ENCODE measurements at places on chromosomes 16 and 17.

GRCh38 chr16:74743668-74744299 is 30.8 kb downstream of the FA2H start:
- H3K27me3 ChIP-seq: no peaks in the 10 kb centered on the region
- 0 out of 2 replicates have a peak, but pooled peaks cover 2% of the 10 kb centered on the region for H3K4me1 ChIP-seq
- DNase-seq: no peak
- no peak overlapping the region for H3K27ac ChIP-seq
- no peaks in the 10 kb centered on the region for H3K36me3 ChIP-seq

DNA sequence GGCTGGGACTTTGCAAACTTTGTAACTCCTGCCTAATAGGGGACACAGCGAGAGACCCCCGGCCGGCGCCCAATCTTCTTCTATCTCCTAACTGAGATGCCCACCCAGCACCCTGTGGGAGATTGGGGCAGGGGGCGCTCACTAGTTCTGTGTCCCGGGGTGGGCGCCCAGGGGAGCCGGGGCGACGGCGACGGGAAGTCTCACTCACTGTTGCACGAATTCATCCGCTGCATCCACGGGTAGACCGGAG is 3.9 kb upstream of the HOXB5 start:
- H3K27ac ChIP-seq: no peak overlapping the region
- H3K4me3 ChIP-seq: no peak overlapping the region
- no peaks in the 10 kb centered on the region for H3K36me3 ChIP-seq
- peaks cover 3% of the 10 kb centered on the region for H3K27me3 ChIP-seq

DNA sequence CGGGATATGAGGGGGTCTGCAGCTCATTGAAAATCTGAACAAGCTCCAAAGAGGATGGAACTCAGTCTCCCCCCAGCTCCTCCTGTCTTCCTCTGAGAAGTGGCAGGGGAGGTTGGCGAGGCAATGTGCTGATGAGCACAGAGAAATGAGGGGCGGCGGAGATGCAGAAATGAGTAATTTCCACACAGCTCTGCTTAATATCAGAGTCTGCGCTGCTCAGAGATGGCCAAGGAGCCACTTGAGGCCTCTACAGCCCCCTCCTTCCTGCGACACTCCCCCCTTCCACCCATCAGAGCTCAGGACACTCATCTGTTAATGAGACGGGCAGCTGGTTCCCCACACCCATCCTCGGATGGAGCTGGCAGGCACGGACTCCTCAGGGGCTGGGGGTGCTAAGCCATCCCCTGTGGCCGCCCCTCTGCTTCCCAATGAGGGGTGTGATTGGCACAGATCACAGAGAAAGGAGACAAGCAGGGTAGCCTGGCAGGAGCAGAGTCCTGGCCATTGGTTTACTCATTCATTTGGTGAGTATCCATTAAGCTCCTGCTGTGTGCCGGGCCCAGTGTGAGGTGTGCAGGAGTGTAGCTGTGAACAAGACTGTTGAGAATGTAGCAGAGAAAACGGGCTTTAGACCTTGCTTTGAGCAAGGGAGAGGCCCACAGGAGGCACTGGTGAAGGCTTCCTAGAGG is 12.7 kb upstream of the CRHR1 start:
- no peak for DNase-seq
- no peak overlapping the region for H3K27ac ChIP-seq
- H3K27me3 ChIP-seq: peaks cover 25% of the 10 kb centered on the region
- no peaks in the 10 kb centered on the region for H3K36me3 ChIP-seq
- no peak overlapping the region for H3K4me3 ChIP-seq

GRCh38 chr17:8079291-8080207 is 8.0 kb downstream of the ALOX12B start:
- H3K27ac ChIP-seq: no peak overlapping the region
- H3K4me1 ChIP-seq: peaks cover 16% of the 10 kb centered on the region
- peaks cover 22% of the 10 kb centered on the region for H3K27me3 ChIP-seq
- H3K4me3 ChIP-seq: no peak overlapping the region
- peak; percentile 76 for DNase-seq

DNA sequence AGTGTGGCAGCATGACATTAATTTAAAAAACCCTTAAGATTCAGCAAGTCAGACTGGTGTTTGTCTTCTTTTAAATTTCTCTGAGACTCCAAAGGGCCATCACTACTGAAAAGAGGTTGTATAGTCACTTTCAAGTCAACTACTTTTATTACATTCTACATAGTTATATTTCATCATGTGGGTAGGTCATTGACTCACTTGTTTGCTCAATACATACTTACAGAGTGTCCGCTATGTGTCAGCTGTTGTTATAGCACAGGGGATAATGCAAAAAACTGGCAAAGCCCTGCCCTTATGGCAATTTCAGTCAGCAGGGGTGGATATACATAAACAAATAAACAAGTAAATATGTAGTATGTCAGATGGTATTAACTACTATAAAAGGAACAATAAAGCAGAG is 2.5 kb upstream of the MYH4 start:
- H3K36me3 ChIP-seq: no peaks in the 10 kb centered on the region
- no peaks in the 10 kb centered on the region for H3K4me1 ChIP-seq
- H3K27ac ChIP-seq: no peak overlapping the region
